GM23248 (cell line): ENCODE measurements at places on chromosomes 2 and 18.

- DNase-seq, result no peak
- H3K27me3 ChIP-seq, result no peaks in the 10 kb centered on the region
- H3K4me1 ChIP-seq, result no peaks in the 10 kb centered on the region
- H3K36me3 ChIP-seq, result no peaks in the 10 kb centered on the region
- H3K4me3 ChIP-seq, result no peak overlapping the region
- H3K27ac ChIP-seq, result no peak overlapping the region
Measured at GRCh38 chr2:21519412-21519811, 395.6 kb downstream of the TDRD15 start.

GRCh38 chr2:222481941-222482340 is 57.6 kb downstream of the SGPP2 start:
- H3K27ac ChIP-seq, result no peak overlapping the region
- H3K4me3 ChIP-seq, result no peak overlapping the region
- peaks cover 14% of the 10 kb centered on the region for H3K27me3 ChIP-seq
- H3K36me3 ChIP-seq, result no peaks in the 10 kb centered on the region

DNA sequence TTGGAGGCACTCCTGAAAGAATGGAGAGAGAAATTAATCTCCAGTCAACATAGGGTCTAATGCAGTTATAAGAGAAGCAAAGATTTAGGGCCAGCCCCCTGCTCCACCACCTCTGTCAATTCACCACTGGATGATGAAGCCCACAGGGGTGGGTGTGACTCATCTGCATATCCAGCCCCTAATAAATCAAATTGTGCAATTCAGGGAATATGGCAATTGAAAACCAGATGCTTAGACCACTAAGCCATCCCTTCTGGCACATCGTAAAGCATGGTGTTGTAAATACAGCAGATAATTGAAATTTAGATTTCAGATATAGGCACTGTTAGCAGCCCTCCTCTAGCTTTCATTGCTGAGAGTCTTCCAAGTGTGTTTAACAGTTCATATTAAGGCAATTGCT is 541.4 kb downstream of the PARD3B start:
- no peaks in the 10 kb centered on the region for H3K36me3 ChIP-seq
- no peak overlapping the region for H3K27ac ChIP-seq
- H3K27me3 ChIP-seq, result no peaks in the 10 kb centered on the region
- no peaks in the 10 kb centered on the region for H3K4me1 ChIP-seq
- no peak overlapping the region for H3K4me3 ChIP-seq
- peak; percentile 18 for DNase-seq

DNA sequence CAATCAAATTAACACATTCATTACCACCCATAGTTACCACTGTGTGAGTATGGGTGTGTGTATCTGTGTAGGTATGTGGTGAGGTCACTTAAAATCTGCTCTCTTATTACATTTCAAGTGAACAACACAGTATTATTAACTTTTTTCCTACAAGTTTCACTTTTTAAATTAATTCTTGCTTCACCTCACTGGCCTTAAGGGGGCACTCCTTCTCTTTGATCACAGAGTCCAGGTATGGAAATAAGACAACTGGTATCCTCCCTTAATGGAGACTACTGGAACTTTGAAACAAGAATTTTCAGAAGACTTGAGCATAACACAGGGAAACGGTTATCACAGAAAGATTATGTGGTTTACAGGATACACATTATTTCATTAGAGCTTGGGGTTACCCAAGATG is 255.8 kb downstream of the ASXL3 start:
- no peaks in the 10 kb centered on the region for H3K4me1 ChIP-seq
- no peaks in the 10 kb centered on the region for H3K36me3 ChIP-seq
- H3K4me3 ChIP-seq, result no peak overlapping the region
- no peak overlapping the region for H3K27ac ChIP-seq
- no peak for DNase-seq
- no peaks in the 10 kb centered on the region for H3K27me3 ChIP-seq

DNA sequence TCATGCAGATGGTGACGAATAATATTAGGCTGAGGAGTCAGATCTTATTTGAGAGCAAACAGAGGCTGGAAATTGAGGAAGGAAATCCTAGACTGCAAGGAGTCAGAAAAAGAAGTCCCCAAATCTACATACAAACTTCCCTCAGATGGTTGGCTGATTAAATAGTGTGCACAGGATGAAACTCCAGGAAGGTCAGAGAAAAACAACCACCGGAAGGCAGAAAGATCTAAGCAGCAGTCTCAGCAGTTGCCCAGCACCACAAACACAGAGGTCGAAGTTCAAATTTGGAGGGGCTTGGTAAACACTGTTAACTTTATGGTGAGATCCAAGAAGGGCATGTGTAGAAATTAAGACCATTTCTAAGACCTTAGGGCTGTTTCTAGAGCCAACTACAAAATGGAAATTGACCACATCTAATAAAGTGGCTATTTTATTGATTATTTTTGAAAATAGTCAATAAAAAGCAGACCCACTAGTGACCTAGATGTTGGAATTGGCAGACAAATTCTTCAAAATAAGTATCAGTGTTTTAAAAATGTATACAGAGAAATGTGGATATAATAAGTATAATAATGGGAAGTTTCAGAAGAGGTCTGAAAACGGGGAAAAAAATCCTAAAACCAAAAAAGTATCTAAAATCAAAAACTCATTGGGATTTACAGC is 134.8 kb downstream of the GALNT1 start:
- no peak for DNase-seq
- no peaks in the 10 kb centered on the region for H3K36me3 ChIP-seq
- no peaks in the 10 kb centered on the region; the same call in 1 of the 2 replicates for H3K27me3 ChIP-seq
- H3K4me3 ChIP-seq, result no peak overlapping the region
- H3K4me1 ChIP-seq, result peaks cover 20% of the 10 kb centered on the region

DNA sequence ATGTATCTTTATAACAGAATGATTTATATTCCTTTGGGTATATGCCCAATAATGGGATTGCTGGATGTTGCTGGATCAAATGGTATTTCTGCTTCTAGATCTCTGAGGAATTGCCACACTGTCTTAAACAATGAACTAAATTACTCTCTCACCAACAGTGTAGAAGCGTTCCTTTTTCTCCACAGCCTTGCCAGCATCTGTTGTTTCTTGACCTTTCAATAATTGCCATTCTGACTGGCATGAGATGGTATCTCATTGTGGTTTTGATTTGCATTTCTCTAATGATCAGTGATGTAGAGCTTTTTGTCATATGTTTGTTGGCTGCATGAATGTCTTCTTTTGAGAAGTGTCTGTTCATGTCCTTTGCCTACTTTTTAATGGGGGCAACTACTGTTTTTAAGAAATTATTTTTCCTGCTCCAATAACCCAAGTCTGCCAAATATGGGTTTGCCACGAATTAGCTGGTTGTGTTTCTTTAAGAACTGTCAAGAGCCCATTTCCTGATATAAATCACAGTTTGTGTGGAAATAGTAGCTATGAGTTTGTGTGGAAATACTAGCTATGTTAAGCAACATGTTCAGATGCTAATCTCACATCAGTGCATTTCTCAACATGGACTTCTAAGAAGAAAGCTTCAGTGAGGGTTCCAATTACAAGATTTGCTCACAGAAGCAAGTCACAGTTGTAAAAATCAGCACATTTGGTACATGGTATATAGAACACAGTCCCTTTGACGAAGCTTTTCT is 259.4 kb downstream of the ANAPC1 start:
- H3K27ac ChIP-seq, result peak overlapping the region; percentile 23; the same call in 1 of the 2 replicates
- no peak overlapping the region for H3K4me3 ChIP-seq
- no peaks in the 10 kb centered on the region for H3K27me3 ChIP-seq
- peak; percentile 85 for DNase-seq
- no peaks in the 10 kb centered on the region for H3K36me3 ChIP-seq
- H3K4me1 ChIP-seq, result peaks cover 21% of the 10 kb centered on the region

- DNase-seq, result no peak
- no peak overlapping the region for H3K4me3 ChIP-seq
- 0 out of 2 replicates have a peak overlapping the region, but pooled peaks have one; percentile 3 for H3K27ac ChIP-seq
Measured at GRCh38 chr2:42224422-42225067, 55.4 kb downstream of the EML4 start.

GRCh38 chr2:162433491-162433890 is 89.6 kb downstream of the GCA start:
- H3K36me3 ChIP-seq, result no peaks in the 10 kb centered on the region
- H3K27ac ChIP-seq, result no peak overlapping the region
- DNase-seq, result no peak
- no peaks in the 10 kb centered on the region for H3K4me1 ChIP-seq
- no peaks in the 10 kb centered on the region for H3K27me3 ChIP-seq
